ELF-1 (cell line): ENCODE measurements at places on chromosomes 16 and 17.

GRCh38 chr16:19269098-19269497, 16.4 kb upstream of the CLEC19A start:
- no peak for DNase-seq

DNA sequence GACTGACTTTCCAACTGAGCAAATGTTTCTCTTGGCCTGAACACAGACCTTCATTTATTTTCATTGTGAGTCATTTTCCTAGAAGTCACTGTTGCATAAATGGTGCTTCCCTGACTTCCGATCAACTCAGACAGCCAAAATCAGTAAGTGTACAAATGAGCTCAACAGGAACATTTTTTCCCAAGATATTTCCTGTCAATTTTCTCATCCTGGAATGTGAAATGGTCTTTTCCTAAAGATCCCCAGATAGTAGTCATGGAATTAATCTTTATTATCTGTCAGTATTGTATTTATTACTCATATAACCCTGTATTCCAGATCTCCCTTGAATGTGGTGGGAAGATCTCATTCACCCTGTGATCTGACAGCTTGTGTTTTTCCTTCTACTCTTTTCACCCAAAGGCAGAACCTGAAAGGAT, 360.3 kb upstream of the KIF2B start:
- DNase-seq, result no peak

DNA sequence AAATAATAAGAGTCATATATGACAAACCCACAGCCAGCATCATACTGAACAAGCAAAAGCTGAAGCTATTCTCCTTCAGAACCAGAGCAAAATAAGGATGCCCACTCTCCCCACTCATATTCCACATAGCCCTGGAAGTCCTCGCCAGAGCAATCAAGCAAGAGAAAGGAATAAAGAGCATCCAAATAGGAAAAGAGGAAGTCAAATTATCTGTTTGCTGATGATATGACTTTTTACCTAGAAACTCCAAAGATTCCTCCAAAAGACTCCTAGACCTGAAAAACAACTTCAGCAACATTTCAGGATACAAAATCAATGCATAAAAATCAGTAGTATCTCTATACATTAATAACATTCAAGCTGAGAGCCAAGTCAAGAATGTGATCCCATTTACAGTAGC, 217.5 kb downstream of the ABCC12 start:
- DNase-seq, result no peak

DNA sequence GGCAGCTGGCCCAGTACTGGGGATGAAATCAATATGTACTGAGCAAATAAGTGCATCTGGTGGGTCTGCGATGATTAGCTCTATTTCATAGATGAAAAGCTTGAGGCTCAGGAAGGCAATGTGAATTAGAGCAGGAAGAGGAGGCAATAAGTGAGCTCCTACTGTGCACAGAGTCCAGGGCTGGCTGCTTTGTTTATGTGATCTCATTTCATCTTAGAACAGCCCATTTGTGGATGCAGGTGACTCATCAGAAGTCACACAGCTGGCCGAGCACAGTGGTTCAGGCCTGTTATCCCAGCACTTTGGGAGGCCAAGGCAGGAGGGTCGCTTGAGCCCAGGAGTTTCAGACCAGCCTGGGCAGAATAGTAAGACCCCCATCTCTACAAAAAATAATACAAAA, 7.1 kb downstream of the TMEM114 start:
- no peak for DNase-seq

- no peak for DNase-seq
Measured at GRCh38 chr16:56980792-56981724, 8.3 kb upstream of the NLRC5 start.
